SK-N-SH (cell line): ENCODE measurements at places on chromosomes 16 and 17.

DNA sequence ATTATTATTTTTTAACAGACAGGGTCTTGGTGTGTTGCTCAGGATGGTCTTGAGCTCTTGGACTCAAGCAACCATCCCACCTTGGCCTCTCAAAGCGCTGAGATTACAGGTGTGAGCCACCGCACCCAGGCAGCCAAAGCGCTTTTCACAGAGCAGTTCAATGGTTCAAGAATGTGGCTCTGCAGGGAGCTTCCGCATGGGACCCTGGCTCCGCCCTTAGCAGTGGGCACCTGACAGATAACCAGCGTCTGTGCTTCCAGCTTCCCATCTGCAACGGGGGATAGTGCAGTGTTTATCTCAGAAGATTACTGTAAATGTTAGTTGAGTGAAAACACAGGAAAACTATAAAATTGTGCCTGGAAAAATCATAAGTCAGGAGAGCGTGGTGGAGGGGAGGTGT is 99.4 kb downstream of the KCNJ12 start:
- no peak for DNase-seq

- peak; percentile 55 for DNase-seq
These were observed 4.0 kb upstream of the PERCC1 start for GRCh38 chr16:1426734-1427471.

DNA sequence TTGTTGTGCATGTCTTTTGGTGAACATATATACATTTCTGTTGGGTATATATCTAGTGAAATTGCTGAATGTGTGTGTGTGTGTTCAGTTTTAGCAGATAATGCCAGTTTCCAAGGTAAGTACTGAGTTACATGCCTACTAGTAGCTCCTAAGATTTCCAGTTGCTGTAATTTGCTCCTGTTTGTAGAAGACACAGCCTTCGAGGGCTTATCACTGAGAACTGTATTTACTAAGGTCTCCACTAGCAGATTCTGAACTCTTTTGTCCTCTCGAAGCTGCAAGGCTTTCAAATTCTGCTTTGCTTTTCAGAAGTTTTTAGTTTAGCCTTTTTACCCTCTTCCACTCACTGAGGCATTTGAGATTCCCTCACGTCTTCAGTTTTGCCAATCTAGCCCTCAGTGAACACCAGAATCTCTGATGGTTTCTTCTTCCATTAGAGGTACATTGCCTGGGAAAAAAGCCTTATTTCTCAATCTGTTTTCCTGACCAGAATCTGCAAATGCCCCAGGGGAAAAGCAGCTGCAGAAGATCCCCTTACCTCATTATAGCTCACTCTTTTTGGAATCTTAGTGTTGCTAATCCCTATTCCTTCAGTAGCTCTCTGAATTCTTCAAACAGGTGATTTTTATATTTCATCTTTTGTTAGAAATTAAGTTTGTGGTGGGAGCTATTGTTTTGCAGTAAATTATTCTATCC is 52.9 kb downstream of the NF1 start:
- no peak for DNase-seq

- DNase-seq: no peak
These were observed 43.2 kb upstream of the MRPS23 start for GRCh38 chr17:57892820-57893595.

- no peak for DNase-seq
These were observed 3.8 kb upstream of the ICAM2 start for GRCh38 chr17:64024215-64024654.

DNA sequence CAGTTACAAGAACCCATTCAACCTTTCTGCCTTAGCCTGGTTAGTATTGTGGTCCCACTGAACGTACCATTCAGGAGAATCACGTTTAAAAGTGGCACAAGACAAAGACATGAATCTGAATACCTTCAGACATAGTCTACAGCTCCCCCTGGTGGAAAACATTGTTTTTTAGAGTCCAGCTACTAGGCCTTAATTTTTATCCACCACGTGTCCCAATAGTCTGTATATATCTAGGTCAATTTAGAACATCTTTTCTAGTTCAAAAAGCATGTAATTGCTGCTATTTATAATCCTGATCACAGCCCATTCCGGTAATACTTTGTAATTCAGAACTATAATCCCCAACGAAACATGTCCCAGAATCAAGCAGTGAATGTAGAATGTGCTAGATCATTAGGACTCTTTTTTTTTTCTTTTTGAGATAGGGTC is 13.7 kb upstream of the GUCY2D start:
- DNase-seq: peak; percentile 74

DNA sequence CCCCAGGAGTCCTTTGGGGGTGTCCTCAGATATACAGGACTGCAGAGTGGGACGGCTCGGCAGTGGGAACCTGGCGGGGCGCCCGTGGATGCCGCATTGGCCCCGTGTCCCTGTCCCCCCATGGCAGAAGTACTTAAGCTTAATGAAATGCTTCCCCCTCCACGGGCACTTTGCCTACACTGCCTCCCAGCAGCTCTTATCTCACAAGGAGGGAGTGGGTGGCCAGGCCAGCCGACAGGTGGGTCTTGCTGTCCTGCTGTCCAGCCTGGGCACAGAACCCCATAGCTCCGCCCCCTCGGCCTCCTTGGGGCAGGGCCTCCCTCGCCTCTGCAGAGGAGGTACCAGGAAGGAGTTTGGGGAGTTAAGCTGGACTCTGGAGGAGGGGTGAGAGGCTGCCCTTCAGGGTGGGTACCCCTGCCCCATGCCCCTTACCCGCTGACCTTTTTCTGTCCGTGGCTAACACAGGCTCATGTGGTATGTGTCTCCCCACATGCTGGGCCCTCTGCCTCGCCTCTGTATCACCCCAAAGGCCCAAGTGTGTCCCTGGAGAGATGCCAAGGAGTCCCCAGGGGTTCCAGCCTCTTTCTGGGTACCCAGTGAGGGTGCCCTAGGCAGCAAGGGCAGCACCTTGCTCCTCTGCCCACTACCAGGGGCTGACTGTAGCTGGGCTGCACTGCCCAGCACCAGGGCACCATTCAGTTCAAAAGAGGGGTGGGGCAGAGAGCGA is 8.7 kb downstream of the THRA start:
- DNase-seq: no peak

DNA sequence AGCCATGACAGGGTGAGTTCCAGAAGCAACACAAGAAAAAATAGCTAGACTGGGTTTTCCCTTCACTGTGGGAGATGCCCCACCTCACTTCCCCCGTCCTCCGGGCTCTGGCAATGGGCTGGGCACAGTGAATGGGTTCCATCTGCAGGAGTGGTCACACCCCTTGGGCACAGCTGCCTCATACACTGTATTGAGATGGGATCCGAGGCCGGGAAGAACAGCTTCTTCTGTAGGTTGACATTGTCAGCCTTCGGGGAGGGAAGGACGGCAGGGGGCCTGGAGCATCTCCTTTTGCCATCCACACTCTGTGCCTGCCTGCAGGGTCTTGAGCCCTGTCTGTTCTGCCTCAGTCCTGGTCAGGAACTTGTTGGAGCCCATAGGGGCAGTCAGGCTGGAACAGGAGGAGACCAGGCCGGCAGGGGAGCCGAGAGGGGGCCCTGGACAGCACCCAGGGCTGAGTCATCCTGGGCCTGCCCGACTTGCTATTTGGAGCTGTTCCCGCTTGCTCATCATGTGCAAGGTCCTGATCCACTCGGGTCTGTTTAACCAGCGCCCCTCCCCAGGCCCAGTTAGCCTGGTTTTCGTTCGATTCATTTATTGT is 286.7 kb downstream of the SEC14L1 start:
- peak; percentile 52 for DNase-seq

- no peak for DNase-seq
These were observed 119.5 kb downstream of the IRF8 start for GRCh38 chr16:86018487-86018886.

DNA sequence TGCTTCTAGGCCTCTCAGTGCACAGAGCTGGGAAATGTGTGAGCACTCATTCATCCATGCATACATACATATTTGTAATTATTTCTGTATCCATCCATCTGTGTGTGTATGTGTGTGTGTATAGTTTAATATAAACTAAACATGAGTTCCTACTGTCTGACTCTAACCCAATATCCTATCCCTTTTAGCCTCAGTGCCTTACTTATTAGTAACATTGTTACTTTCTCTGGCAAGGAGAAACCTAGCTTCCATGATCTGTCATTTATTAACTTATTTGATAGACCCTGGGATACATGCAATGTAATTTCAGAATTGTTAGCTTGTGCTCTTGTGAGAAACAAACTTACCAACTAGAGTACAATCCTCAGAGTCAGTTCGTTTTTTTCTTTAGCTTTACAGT is 59.0 kb upstream of the WSCD1 start:
- no peak for DNase-seq

- DNase-seq: no peak
These were observed 19.8 kb upstream of the KCNH6 start for GRCh38 chr17:63503341-63503705.

DNA sequence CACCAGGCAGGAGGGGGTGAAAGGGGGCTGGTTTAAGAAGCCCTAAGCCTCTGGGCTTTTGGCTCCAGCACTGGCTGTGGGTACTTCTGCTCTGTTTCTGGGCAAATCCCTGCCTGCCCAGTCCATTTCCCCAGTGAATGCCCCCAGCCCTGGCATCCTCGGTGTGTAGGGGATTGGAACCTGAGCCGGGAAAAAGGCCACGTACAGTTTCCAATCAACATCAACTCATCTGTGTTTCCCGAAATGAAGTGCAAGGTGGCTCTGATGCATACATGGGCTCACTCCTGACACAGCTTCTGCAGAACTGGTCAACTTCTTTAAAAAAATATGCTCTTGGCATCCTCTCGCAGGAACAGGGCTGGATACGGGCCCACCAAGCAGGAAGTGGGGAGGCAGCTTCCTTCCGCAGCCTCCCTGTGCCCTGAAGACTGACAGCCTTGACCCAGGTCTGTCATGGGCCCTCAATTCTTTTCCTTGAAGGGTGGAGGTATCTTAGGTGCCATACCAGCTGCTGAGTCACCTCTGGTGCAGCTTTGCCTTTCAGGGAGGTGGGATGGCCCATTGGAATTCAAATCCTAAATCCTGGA is 73.3 kb downstream of the N4BP1 start:
- DNase-seq: no peak

DNA sequence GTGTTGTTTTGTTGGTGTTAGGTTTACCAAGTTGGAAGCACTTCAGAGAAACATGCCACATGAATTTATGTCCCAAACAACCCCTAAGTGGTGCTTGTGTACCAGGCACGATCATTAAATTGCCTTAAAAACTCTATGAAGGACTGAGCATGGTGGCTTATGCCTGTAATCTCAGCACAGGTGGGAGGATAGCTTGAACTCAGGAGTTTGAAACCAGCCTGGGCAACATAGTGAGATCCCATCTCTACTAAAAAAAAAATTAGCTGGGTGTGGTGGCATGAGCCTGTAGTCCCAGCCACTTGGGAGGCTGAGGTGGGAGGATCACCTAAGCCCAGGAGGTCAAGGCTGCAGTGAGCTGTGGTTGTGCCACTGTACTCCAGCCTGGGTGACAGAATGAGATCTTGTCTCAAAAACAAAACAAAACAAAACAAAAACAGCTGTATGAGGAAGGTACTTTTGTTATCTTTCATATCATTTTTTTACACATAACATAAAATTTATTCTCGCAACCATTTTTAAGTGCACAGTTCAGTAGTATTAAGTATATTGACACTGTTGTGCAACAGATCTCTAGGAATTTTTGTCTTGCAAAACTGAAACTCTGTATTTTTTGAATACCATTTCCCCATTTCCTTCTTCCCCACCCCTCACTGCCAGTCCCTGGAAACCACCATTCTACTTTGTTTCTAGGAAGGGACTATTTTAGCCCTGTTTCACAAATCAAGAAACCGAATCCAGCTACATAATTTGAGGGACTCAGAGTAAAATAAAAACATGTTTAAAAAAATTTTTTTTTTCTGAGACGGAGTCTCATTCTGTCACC is 14.3 kb upstream of the RBBP6 start:
- no peak for DNase-seq

DNA sequence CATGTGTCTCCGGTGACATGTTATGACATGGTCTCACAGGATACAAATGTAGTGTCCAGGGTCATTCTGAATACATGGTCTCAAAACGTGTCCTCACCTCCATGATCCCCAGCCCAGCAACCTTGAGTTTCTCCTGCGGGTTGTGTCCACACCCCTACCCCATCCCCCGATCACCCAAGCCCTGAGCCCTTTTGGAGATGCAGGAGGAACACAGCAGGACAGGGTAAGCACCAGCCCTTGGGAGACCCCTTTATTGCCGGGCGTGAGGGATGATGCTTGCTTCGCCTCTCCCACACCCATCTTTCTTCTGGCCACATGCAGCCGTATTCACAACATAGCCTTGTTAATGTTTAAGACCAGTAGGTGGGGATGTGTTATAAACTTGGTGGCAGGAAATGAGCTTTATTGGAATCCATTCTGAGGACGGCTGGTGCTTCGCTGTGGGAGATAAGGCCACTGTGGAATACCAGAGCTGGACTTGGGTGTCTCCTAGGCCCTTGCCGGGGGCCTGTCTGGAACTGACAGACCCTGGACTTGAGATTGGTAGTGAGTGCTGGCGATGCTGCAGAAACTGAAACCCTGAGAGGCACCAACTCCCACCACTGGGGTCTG is 5.5 kb downstream of the TMEM132E start:
- peak; percentile 75 for DNase-seq

DNA sequence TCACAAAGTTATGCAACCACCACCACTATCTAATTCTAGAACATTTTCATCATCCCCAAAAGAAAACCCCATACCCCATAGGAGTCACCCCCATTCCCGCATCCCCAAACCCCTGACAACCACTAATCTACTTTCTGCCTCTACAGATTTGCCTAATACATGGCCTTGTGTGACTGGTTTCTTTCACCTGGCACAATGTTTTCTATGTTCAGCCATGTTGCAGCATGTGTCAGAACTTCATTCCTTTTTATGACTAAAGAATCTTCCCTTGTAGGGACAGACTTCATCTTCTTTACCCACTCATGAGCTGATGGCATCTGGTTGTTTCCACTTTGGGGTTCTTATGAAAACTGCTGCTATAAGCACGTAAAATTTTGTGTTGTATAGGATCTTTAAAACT is 34.6 kb downstream of the CYTH1 start:
- DNase-seq: no peak

- peak; percentile 41 for DNase-seq
These were observed 805 bp downstream of the HNF1B start for GRCh38 chr17:37743875-37744632.

DNA sequence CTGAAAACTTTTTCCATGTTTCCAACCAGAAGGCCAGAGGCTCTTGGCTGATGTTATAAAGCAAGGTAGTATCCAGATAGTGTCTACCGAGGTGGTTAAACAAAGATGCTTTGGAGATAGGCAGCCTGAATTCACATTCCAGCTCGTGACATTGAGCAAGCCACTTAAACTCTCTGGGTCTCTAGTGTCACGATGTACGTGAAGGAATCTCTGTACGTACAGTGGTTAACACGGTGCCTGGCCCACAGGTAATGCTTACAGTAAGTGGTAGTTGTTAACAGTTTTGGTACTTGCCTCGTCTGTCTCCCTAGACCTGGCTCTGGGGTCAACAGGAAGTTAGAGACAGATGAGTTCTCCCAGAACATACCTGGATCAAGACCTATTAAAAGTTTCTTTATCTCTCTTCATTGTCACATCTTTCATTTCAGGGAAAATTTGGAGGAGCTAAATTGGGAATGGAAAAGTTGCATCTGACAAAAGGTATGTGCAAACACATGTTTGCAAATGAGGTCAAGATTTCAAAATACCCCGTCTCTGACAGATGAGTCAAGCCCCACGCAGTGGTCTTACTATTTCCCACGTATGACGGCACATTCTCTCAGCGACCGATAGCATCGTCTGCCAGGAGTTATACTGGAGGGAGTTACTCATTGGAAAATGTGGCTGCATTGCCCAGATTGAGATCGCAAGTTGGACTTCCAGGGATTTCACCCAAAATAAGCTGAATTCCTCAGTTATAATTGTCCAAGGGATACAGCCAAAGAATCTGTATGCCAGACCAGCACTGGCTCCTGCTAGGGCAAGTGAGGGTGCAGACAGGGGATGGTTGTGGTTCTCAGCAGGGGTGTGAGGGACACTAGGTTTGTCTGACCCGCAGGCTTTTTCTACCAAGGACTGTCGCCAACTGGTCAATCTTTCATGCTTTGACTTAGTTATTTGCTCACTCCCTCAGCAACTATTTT is 18.9 kb upstream of the MYH10 start:
- no peak for DNase-seq
